Neural crest cell (in vitro differentiated cells): ENCODE measurements at places on chromosomes 16 and 17.

- DNase-seq: no peak
Observed at GRCh38 chr16:88533381-88533917, 36.8 kb upstream of the ZC3H18 start.

- DNase-seq: no peak
Observed at GRCh38 chr16:79821911-79822310, 221.4 kb upstream of the MAF start.

DNA sequence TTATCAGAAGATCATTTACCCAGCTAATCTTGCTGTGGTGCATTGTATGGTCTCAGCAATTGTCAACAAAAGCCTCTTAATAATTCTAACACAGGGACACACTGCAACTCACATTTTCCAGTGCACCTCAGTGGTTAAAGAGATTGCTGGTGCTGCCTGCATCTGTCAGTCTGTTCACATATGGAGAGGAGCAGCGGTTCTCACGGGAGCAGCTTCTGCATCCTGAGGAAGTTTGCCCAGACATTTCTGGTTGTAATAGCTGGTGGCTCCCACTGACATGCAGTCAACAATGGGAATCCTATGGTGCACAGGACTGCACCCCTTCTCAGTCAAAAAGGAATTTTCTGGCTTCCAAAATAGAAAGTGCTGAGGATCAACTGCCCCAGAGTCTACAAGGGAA lies 7.8 kb downstream of the GGA2 start:
- no peak for DNase-seq

DNA sequence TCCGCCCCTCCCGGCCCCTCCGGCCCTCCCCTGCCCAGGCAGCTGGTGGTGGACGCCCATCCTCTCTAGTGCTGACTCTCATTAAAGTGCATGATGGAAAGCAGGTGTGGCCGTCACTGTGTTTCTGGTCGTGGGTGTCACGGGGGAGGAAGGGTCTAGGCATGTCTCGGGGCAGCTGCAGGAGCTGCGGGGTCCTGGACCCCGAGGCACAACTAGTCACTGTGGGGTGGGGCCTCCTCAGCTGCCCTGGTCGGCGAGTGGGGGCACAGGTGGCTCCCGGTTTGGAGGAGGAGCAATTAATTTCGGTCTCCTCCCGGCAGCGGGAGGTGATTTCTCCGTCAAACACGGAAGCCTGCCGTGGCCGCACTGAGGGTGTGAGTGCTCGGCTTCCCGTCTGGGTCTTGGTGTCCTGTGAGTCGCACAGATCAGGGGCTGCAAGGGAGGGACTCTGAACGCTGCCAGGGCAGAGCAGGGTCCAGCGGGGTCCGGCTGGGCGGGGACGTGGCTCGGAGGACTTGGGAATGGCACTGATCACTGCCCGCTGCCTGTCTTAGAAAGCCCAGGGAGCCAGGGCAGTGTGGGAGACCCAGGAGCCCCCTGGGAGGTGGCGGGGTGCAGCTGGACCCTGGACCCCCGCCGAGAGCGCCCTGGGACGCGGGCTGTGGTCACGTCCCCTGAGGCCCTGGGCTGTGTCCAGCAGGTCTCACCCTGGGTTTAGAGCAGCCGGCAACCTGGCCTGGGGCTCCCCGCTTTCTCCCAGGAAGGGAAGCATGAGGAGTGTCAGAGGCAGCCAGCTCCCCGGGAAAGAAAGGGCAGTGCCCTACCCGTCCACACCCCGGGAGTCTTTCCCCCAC lies 3.3 kb downstream of the TPSD1 start:
- no peak for DNase-seq

GRCh38 chr17:17624741-17625140 lies 33.2 kb upstream of the PEMT start:
- no peak for DNase-seq

- no peak for DNase-seq
Observed at GRCh38 chr17:39777534-39778365, 40.0 kb downstream of the GRB7 start.

- no peak for DNase-seq
Observed at GRCh38 chr16:90018652-90019542, at the start of gene DBNDD1. TSS of gene DBNDD1 (minus strand) at chr16:90019456. CDS start at chr16:90019341, 115 bp downstream.

- no peak for DNase-seq
Observed at GRCh38 chr16:57798267-57798810, 4.0 kb downstream of the KIFC3 start.

- DNase-seq: no peak
Observed at GRCh38 chr16:47732122-47732521, 271.0 kb downstream of the PHKB start.

DNA sequence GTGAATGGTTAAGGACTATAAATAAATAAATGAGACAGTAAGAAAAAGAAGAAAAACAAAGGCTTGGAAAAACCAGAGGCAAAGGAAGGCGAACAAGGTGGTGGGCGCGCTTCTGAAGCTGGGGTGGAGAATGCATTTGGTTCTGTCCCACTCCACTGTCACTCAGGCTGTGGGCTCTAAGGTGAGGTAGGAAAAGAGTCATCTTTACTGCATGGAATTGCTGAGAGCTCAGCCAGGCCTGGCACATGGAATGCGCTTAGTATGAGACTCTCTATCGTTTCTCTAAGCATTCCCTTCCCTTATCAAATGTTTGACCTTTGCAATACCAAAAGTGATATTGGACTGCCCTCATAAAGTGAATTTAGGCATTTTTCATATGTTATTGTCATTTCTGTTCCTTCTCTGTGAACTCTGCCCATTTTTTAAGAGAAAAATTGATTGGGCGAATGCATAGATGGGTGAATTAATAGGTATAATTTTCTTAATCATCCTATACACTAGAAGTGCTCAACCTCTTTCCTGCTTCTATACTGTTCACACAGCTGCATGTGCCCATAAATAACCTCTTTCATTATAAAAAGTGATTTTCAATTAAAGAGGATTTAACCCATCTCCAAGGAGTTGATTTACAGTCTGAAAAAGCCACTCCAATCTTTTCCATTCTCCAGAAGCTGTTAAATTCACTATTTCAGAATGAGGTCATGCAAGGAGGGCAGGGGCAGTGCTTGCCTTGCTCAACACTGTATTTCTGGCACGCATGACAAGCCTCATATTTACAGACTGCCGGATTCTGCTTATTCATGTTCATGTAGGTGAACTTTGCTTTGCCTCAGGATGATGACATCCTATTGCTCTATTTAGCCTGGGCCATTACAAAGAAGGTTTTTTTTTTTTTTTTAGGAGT lies 87.7 kb downstream of the MYH10 start:
- no peak for DNase-seq

GRCh38 chr16:17801068-17801467 lies 330.3 kb upstream of the XYLT1 start:
- DNase-seq: no peak

- no peak for DNase-seq
Observed at GRCh38 chr17:49547566-49547965, 28.1 kb upstream of the NXPH3 start.

DNA sequence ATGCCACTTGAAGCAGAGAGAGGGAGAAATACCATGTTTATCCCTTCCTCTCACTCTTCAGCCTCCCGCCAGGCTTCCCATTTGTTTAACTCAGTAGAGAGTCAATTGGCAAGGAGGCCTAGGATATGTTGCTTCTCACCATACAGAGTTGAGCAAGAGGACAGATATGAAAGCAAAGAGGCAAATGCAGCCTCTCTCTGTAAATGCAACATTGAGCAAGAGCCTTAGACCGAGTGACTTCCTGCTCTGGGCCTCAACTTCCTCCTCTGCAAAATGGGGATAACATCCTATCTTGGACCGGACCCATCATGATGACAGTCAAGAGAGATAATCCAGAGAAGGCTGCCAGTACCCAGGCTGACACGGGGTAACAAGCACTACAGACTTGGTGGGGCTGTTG lies 36.8 kb downstream of the SOCS1 start:
- DNase-seq: no peak

DNA sequence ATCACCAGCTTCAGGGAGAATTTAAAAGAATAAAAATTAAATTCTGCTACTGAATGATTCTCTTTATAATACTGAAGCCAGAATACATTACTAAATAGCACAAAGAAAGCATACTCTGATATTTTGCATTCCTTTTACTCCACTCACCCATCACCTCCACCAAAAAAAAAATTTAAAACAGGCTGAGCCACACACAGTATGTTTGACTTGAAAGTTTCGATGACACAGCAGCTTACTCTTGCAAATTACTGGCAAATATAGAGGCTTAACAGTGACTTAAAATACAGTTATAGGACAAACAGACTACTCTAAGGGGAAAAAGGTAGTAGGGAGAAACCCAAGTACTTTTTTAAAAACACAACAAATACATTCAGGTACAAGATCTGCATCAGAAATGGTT lies 39.2 kb downstream of the GPATCH8 start:
- no peak for DNase-seq

DNA sequence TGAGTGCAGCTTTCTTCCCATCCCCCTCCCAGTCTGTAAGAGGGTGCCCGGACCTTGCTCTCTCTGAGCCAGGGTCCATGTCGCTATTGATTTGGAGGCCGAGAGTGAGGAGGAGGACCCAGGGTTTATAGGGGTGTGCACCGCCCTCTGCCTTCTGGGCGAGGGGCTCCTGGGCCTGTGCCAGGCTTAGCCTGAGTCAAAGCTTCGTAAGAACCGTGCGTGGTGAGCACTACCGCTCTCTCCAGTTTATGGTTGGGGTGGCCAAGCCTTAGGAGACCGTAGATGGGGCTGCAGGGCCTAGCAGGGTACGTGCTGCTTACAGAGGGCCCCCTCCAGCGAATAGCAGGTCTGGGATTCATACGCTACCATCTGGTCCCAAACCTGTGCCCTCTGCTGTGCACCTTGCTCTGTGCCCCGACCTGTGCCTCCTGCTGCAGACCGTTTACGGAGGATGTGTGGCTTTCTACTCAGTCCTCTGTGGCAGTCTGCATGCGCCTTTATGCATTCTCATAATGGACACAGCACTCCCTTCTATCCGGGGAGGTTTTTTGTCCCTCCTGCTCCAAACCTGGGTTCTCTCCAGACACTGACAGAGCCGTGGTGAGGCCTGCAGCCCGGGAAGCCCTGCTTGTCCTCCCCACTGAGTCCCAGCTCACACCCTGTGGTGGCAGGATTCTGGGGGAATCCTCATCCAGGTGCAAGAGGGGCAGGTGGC lies 54.7 kb downstream of the PGS1 start:
- DNase-seq: no peak

DNA sequence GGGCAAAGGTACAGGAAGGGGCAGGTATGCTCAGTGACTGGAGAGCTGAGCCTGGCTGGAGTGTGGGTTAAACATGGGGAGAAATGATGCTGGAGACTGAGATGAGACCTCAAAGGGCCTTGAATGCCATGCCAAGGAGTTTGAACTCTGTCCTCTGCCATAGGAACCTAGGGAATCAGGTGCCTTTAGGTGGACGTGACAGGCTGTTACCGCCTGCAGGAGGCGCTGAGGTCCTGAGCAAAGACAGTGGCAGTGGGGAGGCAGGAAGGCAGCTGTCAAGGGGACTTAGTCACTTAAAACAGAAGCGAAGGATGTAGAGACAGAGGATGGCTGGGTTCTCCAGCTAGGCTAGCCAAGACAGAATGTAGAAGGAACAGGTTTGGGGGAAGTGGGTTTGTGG lies 9.1 kb downstream of the PSMB3 start:
- DNase-seq: peak; percentile 36

DNA sequence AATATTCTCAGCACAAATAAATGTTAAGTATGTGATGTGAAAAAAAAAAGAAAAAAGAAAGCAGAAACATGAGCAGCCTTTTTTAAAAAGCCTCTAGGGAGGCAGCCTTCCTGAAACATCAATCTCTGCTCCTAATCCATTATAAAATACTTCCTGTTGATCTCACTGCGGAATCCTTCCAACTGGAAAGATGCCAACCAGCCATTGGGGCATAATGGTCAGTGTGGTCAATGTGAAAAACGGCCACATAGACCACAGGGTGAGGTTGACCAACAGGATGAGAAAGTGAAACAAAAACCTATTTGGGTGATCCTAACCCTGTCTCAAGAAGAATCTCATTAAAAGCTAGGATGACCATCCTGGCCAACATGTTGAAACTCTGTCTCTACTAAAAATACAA lies 26.1 kb upstream of the ABCA8 start:
- no peak for DNase-seq

DNA sequence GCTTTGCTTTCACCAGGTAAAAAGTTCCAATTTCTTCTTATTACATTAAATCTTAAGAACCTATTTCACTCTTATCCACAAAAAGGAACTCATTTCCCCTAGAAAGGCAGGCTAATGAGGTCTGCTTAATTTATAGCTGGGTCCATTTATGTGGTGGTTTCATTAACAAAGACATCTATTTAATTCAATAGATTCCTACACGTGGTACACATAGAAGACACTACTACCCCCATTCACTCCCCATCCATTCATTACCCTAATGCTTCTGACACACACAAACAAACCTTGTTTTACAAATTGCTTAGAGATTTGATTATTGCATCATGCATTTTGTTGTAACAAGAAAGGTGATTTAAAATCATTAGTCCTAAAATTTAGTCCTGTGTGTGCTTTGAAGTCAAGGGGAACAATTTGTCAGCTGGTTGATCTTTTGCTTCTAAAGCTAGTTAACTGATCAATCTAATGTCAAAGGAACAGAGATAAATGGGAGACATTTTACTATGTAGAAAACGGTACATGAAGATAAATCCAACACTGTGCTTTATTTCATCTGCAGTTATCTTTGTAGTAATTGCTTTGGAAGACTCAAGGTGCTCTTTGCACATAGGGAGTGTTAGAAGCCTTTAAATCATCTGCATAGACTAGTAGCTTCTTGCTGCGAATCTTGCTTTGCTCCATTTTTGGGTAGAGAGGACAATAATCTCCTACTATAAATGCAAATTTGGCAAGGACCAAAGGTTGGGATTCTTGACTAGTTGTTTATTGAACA lies 379.2 kb downstream of the CDH11 start:
- no peak for DNase-seq

- peak; percentile 57 for DNase-seq
Observed at GRCh38 chr16:70778901-70779309, 22.1 kb downstream of the VAC14 start.

DNA sequence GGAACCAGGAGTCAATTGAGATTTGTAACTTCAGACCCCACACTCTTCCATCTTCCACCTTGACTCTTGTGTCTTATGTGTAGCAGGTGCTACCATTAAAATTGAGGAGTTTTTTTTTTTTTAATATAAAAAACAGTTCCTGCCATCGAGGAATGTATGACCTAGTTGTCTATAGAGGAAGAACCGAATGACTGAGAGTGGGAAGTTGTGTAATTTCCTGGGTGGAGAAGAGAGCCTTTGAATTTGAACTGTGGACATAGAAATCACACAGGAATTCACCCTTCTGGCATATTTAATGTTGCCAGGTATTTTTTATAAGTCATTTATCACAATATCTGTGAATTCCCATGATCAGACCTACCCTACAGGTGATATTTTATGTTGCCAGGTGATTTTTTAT lies 22.0 kb downstream of the SP2 start:
- no peak for DNase-seq

- no peak for DNase-seq
Observed at GRCh38 chr17:10224582-10225195, 26.3 kb upstream of the GAS7 start.

GRCh38 chr17:6587310-6587709 lies 31.0 kb upstream of the PITPNM3 start:
- no peak for DNase-seq

DNA sequence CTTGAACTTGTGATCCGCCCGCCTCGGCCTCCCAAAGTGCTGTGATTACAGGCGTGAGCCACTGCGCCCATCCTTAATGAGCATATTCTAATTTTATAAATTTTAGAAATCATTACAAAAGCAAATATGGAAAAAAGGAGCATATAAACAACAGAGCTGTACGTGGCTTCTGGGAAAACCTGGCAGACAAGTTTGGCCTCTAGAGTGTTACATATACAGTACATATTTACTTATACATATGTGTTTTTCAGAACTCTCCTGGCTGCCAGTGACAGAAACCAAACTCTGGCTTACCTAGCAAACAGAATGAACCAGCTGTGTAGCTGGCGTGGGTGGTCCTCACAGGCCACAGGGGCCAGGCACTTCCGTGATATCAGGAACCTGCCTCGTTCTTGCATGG lies 10.1 kb downstream of the DRC3 start:
- DNase-seq: no peak
